ENCODE measurements at places on chromosomes 2 and 18. TPM values are rescaled to one million over a fixed set of nuclear protein-coding genes. Genes with fewer than 3 reads are reported as not detected.

DNA sequence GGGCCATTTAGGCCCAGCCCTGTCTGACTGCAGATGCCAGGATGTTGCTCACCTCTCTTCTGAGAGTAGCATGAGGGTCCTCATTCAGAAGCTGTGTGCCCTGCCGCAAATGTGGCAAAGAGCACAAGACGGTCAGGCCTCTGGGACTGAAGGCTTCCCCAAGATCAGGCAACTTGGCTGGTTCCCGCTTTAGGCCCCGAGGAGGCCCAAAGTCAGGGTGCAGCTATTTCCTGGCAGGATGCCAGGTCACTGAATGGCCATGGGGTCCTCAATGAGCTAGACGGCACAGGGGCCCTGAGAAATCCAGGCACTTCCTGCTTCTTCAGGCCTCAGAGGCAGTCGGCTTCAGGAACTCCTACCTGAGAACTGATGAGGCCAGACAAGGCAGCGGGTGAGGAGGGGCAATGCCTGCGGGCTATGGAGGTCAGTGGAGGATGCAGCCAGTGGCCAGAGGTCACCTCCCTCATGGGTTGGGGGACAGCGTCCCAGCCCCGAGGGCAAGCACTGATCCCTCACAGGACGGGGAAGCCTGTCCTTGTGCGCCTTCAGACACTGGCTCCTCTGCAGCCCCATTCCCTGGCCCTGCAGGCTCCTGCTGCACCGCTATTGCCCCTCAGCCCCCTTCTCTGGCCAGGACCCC is 44.9 kb downstream of the LMAN2L start:
- H3K27me3 ChIP-seq, result no peaks in the 10 kb centered on the region
- H3K36me3 ChIP-seq, result no peaks in the 10 kb centered on the region
- no peaks in the 10 kb centered on the region for H3K4me1 ChIP-seq
- no peak overlapping the region for H3K4me3 ChIP-seq

GRCh38 chr2:16067444-16067843 is 127.1 kb downstream of the MYCN start:
- no peak overlapping the region for H3K4me3 ChIP-seq
- DNase-seq, result no peak
- peaks cover 20% of the 10 kb centered on the region for H3K36me3 ChIP-seq
- no peak overlapping the region for H3K27ac ChIP-seq

DNA sequence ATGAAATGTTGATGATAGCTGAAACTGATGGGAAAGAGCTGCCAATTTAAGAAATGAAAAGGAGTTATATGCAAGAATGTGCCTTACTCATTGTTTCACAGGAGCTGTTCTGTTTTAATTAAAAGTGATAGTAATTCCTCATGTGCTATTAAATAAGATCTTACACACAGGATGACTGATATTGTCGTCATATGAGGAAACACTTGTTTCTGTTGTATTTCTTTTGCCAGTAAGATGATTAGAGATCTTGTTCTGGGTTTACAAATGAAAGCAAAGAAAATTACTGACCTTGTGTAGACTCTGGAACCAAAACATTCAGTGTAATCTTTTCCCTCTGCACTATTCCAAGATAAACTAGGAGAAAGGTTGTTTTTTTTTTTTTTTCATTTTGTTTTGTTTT is 123.6 kb downstream of the MAP3K20 start:
- H3K4me3 ChIP-seq, result no peak overlapping the region
- H3K27ac ChIP-seq, result no peak overlapping the region
- no peaks in the 10 kb centered on the region for H3K36me3 ChIP-seq
- no peak for DNase-seq
- H3K4me1 ChIP-seq, result peaks cover 29% of the 10 kb centered on the region
- H3K27me3 ChIP-seq, result no peaks in the 10 kb centered on the region

GRCh38 chr18:8828798-8829197 is 123.4 kb downstream of the MTCL1 start:
- no peaks in the 10 kb centered on the region for H3K36me3 ChIP-seq
- DNase-seq, result no peak
- H3K27ac ChIP-seq, result no peak overlapping the region
- H3K27me3 ChIP-seq, result no peaks in the 10 kb centered on the region
- no peak overlapping the region for H3K4me3 ChIP-seq
- no peaks in the 10 kb centered on the region for H3K4me1 ChIP-seq

DNA sequence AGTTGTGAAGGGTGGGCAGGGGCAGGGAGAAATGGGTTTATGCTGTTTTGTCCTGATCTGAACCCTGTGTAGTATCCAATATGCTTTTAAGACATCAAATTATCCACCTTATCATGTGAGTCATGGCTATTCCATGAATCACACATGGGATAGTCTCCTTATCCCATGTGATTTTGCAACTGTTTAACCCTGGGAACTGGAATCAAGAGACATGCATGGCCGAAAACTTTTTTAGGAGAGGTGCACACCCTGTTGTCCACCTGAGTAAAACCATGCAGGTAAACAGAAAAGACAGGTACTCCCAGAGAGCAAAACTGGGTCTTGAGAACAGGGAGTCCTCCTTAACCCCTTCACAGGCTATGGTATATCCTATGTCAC is 490.6 kb upstream of the HS6ST1 start:
- H3K27me3 ChIP-seq, result no peaks in the 10 kb centered on the region
- H3K36me3 ChIP-seq, result no peaks in the 10 kb centered on the region
- H3K4me1 ChIP-seq, result no peaks in the 10 kb centered on the region
- H3K27ac ChIP-seq, result no peak overlapping the region

- H3K4me1 ChIP-seq, result peaks cover 4% of the 10 kb centered on the region
- no peaks in the 10 kb centered on the region for H3K36me3 ChIP-seq
- no peaks in the 10 kb centered on the region for H3K27me3 ChIP-seq
- H3K27ac ChIP-seq, result no peak overlapping the region
- DNase-seq, result peak; percentile 50
- H3K4me3 ChIP-seq, result peak overlapping the region; percentile 80
These were observed 755 bp upstream of the ATP9B start for GRCh38 chr18:79068341-79068936.

GRCh38 chr18:69992776-69993175 is 45.1 kb upstream of the CD226 start:
- H3K27ac ChIP-seq, result no peak overlapping the region
- H3K27me3 ChIP-seq, result no peaks in the 10 kb centered on the region
- DNase-seq, result no peak
- H3K36me3 ChIP-seq, result no peaks in the 10 kb centered on the region
- peaks cover 19% of the 10 kb centered on the region for H3K4me1 ChIP-seq
- H3K4me3 ChIP-seq, result no peak overlapping the region

DNA sequence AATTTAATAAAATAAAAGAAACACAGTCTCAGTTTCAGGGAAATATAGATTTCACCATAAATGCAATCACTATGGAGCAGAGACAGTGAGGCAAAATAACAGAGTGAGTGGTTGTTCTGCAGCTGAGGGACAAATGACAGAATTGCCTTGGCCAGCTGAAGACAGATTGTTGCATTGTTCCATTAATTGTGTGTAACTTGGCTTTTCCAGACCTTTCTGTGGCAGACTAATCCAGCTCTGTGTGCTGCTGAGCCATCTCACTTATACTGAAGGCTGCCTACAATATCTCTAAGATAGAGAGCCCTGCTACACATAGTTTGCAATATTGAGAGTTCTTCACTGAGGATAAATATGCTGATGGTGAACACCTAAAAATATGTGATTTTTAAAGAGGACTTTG is 11.5 kb downstream of the LRRTM1 start:
- H3K27me3 ChIP-seq, result no peaks in the 10 kb centered on the region
- no peak overlapping the region for H3K27ac ChIP-seq
- H3K4me1 ChIP-seq, result peaks cover under 1% of the 10 kb centered on the region
- no peak overlapping the region for H3K4me3 ChIP-seq
- H3K36me3 ChIP-seq, result no peaks in the 10 kb centered on the region

DNA sequence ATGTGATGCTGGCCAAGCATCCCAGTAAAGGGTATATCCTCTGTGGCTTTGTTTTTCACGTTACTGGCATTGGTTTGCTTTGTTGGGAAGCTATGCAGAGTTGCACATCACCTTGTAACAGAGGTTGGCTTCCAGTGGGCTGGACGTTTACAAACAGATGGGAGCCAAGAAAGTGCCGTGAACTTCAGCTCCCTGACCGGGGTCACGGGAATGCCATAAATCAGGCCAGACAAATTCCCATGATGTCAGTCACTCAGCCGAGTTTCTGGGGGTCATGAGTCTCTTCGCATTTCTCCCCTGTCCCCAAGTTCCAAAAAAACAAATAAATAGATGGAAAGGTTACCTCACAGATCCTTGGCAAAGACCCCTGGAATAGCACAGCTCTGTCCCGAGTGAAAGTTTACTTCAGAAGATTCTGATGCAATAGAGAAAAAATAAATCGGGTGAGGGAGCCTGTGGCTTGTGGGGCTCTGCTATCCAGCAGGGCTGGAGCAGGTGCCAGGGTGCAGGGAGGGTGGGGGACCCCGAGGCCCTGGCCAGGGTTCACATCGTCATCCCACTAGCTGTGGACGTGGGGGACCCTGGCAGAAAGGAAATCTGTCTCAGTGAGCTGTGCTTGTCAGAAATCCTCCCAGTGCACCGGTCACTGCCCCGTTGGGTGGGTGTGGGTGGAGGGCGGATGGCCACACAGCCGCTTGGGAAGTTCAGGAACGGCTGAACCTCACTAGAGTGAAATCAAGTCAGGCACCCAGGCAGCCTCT is 27.8 kb downstream of the TWIST2 start:
- H3K27ac ChIP-seq, result no peak overlapping the region
- H3K4me1 ChIP-seq, result no peaks in the 10 kb centered on the region
- H3K36me3 ChIP-seq, result no peaks in the 10 kb centered on the region
- H3K27me3 ChIP-seq, result no peaks in the 10 kb centered on the region

Gene GALNT5
- total RNA-seq, result 0.14 TPM

- no peak overlapping the region for H3K4me3 ChIP-seq
- H3K4me1 ChIP-seq, result peaks cover 7% of the 10 kb centered on the region
- DNase-seq, result no peak
- H3K27ac ChIP-seq, result no peak overlapping the region
These were observed 390.4 kb downstream of the SOX11 start for GRCh38 chr2:6082625-6083018.

Gene GFPT1
- total RNA-seq, result 62.0 TPM

GRCh38 chr2:108377401-108377800 is 353 bp upstream of the SULT1C4 start:
- no peak overlapping the region for H3K4me3 ChIP-seq
- no peak for DNase-seq
- peaks cover 36% of the 10 kb centered on the region for H3K4me1 ChIP-seq
- H3K36me3 ChIP-seq, result no peaks in the 10 kb centered on the region
- no peaks in the 10 kb centered on the region for H3K27me3 ChIP-seq

- peak overlapping the region; percentile 78 for H3K4me3 ChIP-seq
- DNase-seq, result peak; percentile 26
- no peaks in the 10 kb centered on the region for H3K36me3 ChIP-seq
- peaks cover 65% of the 10 kb centered on the region for H3K27me3 ChIP-seq
These were observed 1.4 kb downstream of the REEP1 start for GRCh38 chr2:86335865-86336674.

Gene FAP
- total RNA-seq, result not detected
